ENCODE measurements at places on chromosomes 3 and 15. TPM values are rescaled to one million over a fixed set of nuclear protein-coding genes. Genes with fewer than 3 reads are reported as not detected.

Gene KCNH8
- total RNA-seq, result not detected

Gene P2RY14
- not detected for total RNA-seq

DNA sequence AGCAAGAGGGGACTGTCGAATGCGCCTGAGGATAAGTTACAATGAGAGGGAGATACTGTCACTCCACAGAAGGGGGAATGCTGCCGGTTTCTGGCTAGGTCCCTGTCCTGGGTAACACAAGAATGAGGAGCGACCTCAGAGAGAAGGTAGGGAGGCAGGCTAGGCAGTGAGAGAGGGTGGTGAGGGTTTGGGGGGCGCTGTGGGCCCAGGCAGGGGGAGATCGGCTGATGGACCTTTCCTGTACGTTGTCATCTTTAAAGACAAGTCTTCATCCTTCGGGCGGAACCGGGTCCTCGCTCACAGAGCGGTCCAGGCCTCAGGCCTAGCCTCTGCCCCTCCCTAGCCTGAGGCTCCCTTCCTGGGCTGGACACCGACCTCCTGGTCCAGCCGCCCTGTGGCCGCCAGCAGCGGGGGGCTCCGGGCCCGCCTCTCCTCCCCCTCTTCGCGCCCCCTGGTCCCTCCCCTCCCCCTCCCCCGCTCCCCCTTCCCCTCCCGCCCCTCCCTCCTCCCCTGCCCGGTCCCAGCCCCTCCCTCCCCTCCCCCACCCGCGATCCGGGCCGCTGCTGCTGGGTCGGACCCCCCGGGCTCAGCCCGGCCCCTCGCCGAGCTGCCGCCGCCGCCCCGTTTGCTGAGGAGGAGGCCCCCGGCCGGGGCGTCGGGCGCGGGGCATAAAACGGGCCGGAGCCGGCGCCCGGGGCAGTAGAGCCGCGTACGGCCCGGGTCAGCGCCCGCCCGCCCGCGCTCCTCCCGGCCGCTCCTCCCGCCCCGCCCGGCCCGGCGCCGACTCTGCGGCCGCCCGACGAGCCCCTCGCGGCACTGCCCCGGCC lies at the start of gene CHRD:
CHRD (plus strand) TSS at position 697 of the 827 bp plus-strand sequence. CDS start 265 bp downstream, outside the sequence.
- no peak for DNase-seq

Gene TRAT1
- not detected for total RNA-seq

GRCh38 chr3:193736616-193737015 lies 143.6 kb downstream of the OPA1 start:
- no peak for DNase-seq

GRCh38 chr15:79157631-79158592 lies 67.3 kb upstream of the RASGRF1 start:
- DNase-seq, result no peak

DNA sequence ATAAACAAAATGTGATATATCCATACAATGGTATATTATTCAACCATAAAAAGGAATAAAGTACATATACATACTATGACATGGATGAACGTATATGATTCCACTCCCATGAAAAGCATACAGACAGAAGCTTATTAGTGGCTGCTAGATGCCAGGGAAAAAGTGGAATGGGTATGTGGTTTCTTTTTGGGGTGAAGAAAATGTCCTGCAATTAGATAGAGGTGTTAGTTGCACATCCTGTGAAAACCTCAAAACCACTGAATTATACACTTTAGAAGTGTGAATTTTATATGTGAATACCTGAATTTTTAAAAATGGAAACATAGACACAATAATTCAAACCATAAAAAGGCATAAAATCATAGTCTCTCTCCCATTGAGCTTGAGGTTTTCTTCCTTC lies 11.2 kb downstream of the DENND6A start:
- DNase-seq, result no peak

Gene TMC3
- total RNA-seq, result not detected

DNA sequence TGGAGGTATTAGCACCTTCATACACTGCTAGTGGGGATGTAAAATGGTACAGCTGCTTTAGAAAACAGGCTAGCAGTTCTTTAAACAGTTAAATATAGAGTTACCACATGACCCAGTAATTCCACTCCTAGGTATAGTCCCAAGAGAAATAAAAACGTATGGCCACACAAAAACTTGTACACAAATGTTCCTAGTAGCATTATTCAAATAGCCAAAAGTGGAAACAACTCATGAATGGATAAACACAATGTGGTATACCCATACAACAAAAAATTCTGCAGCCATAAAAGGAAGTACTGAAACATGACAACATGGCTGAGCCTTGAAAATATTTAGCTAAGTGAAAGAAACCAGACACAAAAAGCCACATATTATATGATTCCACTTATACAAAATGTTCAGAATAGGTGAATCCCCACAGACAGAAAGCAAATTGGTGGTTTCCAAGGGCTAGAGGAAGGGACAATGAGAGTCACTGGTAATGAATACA lies 40.8 kb upstream of the KLF13 start:
- DNase-seq, result no peak

- no peak for DNase-seq
Measured at GRCh38 chr3:66565301-66565700, 64.5 kb upstream of the LRIG1 start.
